Hematopoietic multipotent progenitor cell treated with erythropoietin and hydrocortisone succinate and interleukin-3 and kit ligand, for 6 days (in vitro differentiated cells): ENCODE measurements at places on chromosomes 4 and X.
A peak's percentile ranks its signal among the peaks of the same experiment; 100 is the strongest.

DNA sequence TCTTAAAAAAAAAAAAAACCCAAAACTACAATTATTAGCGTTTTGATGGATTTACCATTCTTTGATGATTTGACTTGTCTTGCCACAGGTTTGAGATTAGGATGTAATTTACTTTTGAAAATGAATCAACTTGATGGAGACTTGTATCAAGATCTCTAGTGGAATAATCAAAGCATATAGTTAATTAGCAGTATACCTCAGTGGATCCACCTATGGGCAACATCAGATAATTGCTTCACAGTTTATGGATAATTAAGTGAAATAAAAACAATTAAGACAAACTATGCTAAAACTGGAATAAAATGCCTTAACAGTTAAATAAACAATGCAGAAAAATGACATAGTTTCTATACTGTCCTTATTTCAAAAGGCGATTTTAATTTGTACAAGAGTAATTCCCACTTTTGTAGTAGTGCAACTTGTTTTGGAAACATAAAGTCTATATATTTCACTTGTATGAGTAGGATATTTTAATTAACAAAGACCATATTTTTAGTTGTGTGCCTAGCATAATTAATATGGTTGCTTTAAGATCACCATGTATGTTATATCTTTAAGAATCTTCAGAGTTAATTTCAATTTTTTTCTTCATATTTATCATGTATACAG is 4.2 kb downstream of the CPEB2 start:
- peak; percentile 59 for DNase-seq

DNA sequence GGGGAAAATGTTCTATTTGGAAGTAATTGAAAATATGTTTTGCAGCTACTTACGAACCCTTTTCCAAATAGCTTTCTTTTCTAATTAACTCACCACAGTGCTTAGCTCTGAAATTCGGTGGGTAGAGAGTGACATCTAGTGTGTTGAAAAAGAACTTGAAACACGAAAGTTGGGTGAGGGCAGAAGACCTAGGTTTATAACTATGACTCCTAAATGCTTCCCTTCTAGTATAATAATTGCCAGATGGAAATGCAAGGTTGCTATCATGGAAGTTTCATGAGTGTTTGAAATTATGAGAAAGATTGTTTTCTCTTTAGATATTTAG is 77.3 kb upstream of the NOCT start:
- peak; percentile 71 for DNase-seq

- DNase-seq, result no peak
Measured at GRCh38 chr4:64911846-64912245, 502.6 kb upstream of the TECRL start.

DNA sequence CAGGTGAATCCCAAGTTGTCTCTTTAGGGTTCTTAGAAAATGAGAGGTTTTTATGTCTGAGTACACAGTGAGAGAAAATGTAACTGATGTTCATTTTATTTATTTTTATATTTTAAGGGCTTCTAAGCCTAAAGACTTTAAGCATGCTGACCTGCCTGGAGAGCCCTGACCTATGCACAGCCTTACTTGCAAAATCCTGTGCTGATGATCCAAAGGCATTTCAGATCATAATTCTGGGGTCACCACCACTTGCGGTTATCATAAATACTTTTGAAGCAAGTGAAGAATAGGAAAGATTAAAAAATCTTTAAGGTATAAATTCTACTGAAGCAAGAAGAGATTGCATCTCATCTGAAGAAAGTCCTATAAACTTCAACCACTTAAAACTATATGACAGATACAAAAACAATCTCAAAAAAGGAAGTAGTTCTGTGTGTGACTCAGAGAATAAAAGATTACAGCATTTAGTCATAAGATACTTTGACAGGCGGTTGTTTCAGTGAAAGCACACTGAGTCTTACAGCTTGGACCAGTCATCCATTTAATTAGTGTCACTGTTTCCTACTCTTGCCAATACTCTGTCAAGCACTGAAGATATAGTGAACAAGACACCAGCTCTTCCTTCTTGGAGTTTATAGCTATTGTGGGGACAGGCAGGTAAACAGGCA is 245.2 kb upstream of the DIPK2B start:
- DNase-seq, result peak; percentile 14

GRCh38 chr4:94941706-94942105 is 184.0 kb downstream of the BMPR1B start:
- no peak for DNase-seq

GRCh38 chrX:38992441-38993096 is 191.3 kb downstream of the MID1IP1 start:
- no peak for DNase-seq
